Right forelimb (tissue), 1 donor: ENCODE measurements at places on chromosomes 4 and X.

GRCh38 chrX:2192584-2193272, 308.0 kb downstream of the DHRSX start:
- no peak for DNase-seq

GRCh38 chr4:108303488-108304177, 134.9 kb upstream of the LEF1 start:
- no peak for DNase-seq

DNA sequence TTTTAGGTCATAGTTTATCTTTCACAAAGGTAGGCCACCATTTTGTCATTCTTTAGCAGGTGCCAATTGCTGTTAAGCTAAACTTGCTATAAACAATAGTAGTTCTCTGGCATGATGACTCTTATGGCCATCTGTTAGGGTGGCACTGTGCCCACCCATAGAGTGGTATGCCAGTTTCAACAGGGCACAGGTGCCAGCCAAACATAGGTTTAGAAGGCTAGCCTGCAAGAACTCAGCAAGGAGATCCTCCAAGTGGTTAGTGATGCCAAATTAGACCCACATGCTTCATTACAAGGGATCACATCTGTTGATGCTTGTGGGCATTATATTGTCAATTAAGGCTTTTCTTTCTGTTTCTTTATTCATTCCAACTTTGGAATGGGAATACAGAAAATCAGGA, 204.5 kb downstream of the FMR1NB start:
- DNase-seq, result no peak

DNA sequence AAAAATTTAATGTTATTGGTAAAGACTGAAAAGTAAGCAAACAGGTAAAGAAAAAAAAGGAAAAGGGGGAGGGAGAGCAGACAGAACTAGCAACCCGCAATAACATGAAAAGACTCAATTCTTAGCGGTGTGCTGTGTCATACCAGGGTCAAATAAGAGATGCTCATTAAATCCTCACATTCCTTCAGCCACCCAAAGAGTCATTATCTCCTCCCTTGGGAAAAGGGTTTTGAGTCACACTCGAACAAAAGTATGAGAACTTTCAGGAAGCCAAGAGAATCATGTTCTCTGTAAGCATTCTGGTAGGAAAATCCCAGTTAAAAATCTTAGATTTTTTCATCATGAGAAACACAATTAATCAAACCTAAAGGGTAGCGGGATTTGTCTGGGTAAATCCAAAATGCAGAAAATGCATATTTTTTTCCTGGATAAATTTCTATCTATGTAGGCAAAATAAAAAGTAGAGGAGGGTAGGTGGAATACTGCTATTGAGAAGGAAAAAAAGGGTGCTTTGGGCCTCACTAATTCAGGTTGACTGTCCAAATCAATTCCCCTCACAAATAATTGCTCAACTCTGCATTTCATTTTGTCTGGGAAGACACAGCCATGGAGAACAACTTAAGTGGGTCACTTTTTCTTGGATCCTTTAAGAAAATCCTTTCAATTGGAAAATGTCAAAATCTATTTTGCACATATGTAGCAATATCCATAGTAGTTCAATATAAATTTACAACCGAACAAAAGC, 23.2 kb downstream of the TNIP3 start:
- no peak for DNase-seq

DNA sequence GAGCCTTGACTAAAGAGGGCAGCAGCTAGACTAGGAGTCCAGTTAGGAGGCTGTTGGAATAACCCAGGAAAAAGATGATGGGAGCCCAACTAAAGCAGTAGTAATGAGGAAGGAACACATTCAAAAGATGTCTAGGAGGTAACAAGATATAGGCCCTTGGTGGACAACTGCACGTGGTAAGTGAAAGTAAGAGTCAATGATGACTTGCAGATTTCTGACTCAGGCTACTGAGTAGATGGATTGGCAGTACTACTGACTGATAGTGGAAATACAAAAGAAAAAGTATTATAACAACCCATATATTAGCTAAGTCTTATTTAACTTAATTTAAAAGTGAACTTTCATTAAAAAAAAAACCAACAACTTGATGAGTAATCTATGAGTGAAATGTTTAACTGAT, 74.0 kb downstream of the PAK3 start:
- DNase-seq, result no peak

- DNase-seq, result no peak
These were observed 224.0 kb upstream of the TENM3 start for GRCh38 chr4:182019148-182019652.

GRCh38 chr4:3197366-3198105, 51.4 kb upstream of the MSANTD1 start:
- no peak for DNase-seq

- DNase-seq, result no peak
These were observed 194.7 kb downstream of the GALNTL6 start for GRCh38 chr4:172007889-172008288.

DNA sequence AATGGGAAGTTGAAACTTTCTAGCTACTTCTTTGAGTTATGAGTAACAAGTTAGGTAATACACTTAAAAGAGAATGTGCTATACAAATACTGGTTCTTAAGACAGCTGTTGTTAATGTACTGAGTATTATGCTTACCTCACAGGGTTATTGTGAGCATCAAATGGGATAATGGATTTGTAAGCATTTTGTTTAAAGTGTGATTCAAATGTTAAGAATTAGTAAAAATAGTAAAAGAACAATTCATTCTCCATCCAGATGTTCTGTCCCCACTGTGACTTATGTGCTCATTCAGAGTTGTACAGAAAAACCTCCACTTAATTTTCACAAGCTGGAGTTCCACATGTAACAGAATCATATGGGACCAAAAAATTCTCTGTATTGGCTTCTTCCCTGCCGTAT, 63.6 kb downstream of the AR start:
- DNase-seq, result no peak

DNA sequence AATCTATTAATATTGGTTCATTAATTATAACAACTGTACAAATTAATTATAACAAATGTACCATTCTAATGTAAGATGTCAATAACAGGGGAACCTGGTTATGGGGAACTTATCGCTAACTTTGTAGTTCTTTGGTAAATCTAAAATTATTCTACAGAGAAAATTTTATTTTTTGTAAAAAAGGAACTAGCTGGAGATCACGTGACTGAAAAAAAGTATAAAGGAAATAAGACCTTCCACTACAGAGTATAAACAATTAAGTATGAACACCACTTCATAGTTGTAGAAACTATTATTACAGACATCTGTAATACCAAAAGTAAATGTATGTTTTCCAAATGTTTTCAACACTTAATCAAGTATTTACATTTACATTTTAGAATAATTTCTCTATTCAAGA, 77.9 kb upstream of the DKK2 start:
- DNase-seq, result no peak

- no peak for DNase-seq
These were observed 89.7 kb upstream of the NDP start for GRCh38 chrX:44062840-44063239.

DNA sequence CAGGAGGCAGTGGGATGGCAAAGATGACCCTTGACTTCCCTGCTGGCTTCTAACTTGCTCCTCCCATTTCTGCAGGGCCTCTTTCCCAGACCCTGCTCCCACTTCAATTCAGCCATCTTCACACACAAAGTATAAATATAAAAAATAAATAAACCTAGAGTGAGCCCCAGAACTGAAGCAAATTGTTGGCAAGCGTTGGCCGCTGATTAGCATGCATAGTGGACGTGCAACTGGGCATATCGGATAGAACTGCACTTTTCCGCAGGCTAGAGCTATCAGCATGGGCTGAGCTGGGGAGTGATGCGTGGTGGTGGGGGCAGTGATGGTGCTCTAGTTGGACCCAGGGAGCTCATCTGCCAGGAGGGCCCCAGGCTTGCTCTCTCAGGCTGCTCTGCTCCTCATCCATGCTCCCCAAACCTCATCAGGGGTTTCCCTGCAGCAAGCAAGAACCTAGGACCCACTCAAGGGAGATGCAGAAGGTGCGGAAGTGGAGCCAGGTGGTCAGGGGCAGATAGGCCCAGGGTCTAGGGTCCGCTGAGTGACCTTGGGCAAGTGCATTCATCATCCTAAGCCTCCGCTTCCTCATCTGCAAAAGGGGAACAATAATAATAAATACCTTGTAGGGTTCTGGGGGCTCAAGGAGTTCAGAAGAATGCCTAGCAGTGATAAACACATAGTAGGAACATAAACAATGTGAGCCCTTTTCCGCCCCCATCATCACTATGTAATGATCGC, 146.8 kb upstream of the PJA1 start:
- no peak for DNase-seq

DNA sequence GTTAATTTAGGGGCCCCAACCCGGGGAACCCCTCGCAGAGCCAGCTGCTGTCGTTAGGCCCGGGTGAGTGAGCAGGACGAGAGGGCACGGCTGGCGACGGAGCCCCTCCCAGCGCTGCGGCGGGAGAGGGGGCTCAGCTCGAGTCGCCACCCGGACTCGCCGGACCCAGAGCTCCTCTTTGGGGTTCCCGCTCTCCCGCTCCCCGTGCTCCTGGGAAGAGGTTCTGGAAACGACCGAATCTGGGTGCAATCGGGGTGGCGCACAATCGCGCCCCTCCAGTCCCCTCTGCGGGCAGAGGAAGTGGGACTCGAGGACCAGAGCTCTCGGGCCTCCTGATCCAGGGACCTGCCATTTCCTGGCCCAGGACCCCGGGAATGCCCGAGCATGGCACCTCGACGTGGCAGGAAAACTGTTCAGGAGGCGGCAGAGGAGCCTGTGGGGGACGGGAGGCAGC, 37.3 kb upstream of the ARAF start:
- no peak for DNase-seq

- DNase-seq, result peak; percentile 72
These were observed at the start of gene NWD2 for GRCh38 chr4:37244583-37245390. NWD2 (plus strand) TSS chr4:37244743; CDS start chr4:37245068, 325 bp downstream.
